ENCODE measurements at places on chromosomes 3 and 15.

DNA sequence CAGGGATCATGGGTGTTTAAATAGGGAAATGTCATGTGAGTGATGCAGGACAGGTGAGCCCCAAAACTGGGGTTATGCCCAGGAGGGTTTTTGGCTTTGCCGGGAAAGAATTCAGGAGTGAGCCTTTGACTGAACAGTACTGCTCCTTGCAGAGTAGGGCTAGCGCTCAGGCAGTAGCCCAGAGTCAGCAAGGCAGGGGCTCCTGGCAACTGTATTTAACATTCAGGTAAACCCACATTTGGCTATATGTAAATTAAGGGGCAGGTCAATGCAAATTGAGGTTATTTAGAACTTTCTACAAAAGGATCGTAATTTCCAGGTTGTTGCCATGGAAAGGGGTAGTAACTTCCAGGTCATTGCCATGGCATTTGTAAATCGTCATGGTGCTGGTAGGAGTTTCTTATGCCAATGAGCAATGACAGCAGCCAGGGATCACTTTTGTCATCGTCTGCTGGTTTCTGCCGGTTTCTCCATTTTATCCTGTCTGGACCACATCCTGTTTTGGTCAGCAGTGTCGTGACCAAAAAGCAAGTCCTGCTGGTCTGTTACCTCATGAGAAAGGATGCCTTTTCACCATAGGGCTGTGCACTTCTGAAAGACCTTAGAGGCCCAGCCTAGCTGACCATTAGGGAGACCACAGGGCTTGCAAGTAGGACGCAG, 24.3 kb downstream of the MTHFS start:
- peaks cover 78% of the 10 kb centered on the region for H3K36me3 ChIP-seq
- no peak overlapping the region for H3K27ac ChIP-seq
- peaks cover 7% of the 10 kb centered on the region for H3K4me1 ChIP-seq

DNA sequence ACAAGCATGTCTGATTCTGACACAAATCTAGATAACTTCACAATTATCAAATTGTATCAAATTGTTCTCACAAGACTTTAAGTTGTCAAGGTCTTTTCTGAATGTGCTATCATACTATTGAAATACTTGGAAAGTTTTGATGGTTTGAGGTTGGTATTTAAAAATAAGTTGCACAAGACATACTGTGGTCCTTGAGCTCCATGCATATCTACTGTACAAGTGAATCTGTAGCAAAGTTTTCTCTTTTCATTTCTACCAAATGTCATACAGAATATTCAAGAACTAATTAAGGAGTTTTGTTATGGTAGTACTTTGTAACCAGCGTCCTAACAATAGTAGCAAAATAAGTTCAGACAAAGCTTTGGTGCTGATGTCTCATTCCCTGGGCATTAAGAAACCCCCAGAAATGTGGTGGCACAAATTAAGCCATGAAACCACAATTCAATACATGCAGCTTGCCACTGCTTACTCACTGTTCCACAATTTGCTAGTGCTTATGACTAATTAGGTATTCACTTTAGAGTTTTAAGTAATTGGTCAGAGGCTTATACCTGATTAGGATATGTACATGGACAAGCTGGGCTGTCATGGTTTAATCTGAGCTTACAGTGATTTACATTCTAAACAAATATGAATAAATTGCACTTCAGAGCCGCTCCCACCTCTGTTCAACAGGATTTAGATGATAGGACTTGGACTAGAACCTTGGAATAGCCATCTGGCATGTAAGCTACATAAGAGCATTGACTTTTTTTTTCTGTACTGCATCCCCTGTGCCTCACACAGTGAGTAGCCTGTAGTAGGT, 8.8 kb downstream of the TBC1D23 start:
- no peaks in the 10 kb centered on the region for H3K27me3 ChIP-seq
- H3K27ac ChIP-seq, result no peak overlapping the region
- peaks cover 30% of the 10 kb centered on the region for H3K4me1 ChIP-seq
- no peak overlapping the region for H3K4me3 ChIP-seq
- DNase-seq, result no peak

DNA sequence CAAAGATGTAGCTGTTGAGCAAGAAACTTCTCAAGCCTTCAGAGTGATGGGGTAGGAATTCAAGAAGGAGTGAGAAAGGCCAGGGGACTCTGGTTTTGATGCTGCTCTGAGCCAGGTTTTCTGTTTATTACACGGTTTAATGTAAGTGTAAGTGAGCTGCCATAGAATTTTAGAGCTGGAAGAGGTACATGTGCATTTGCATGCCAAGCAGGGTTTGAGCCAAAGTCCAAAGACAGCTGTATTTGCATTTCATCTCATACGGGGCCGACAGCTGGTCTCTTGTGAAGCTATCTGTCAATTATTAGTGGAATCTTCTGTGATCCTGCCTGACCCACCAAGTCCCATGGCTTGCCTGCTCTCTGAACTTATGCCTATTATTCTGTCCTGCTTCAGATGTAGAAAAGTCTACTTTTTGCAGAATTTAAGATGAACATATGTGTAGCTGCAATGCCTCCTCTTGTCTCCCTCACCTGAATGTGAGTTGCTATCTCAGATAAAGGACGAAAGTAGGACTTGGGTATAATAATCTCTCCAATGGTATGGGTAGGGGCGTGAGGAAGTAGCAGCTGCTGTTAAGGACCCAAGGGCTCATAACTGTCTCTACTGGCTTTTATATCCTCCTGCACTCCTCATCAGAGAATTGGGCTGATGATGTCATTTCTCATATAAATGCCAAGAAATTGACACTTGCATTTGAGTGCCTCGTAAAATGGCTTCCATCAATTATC, 160.0 kb downstream of the SQOR start:
- no peaks in the 10 kb centered on the region for H3K4me1 ChIP-seq
- no peak overlapping the region for H3K4me3 ChIP-seq
- H3K27me3 ChIP-seq, result peaks cover 16% of the 10 kb centered on the region
- H3K36me3 ChIP-seq, result no peaks in the 10 kb centered on the region
- DNase-seq, result no peak

- H3K27me3 ChIP-seq, result no peaks in the 10 kb centered on the region
- H3K27ac ChIP-seq, result no peak overlapping the region
- no peaks in the 10 kb centered on the region for H3K4me1 ChIP-seq
- peaks cover 89% of the 10 kb centered on the region for H3K36me3 ChIP-seq
- H3K4me3 ChIP-seq, result no peak overlapping the region
- DNase-seq, result no peak
These were observed 36.5 kb downstream of the PSMD6 start for GRCh38 chr3:63986831-63987230.

GRCh38 chr15:63331456-63331855, 50.2 kb downstream of the CA12 start:
- H3K27me3 ChIP-seq, result no peaks in the 10 kb centered on the region
- H3K27ac ChIP-seq, result no peak overlapping the region
- no peak for DNase-seq
- no peak overlapping the region for H3K4me3 ChIP-seq
- H3K36me3 ChIP-seq, result no peaks in the 10 kb centered on the region

- no peaks in the 10 kb centered on the region for H3K36me3 ChIP-seq
- H3K4me1 ChIP-seq, result no peaks in the 10 kb centered on the region
- no peak for DNase-seq
- H3K27ac ChIP-seq, result no peak overlapping the region
- peaks cover 2% of the 10 kb centered on the region for H3K27me3 ChIP-seq
- H3K4me3 ChIP-seq, result no peak overlapping the region
These were observed 49.9 kb upstream of the P2RY1 start for GRCh38 chr3:152785051-152785450.

Measured in activated B cell treated with CpG ODN at 0.5 μM for 24 hours (primary cell).